ENCODE measurements at places on chromosomes 2 and 18.

DNA sequence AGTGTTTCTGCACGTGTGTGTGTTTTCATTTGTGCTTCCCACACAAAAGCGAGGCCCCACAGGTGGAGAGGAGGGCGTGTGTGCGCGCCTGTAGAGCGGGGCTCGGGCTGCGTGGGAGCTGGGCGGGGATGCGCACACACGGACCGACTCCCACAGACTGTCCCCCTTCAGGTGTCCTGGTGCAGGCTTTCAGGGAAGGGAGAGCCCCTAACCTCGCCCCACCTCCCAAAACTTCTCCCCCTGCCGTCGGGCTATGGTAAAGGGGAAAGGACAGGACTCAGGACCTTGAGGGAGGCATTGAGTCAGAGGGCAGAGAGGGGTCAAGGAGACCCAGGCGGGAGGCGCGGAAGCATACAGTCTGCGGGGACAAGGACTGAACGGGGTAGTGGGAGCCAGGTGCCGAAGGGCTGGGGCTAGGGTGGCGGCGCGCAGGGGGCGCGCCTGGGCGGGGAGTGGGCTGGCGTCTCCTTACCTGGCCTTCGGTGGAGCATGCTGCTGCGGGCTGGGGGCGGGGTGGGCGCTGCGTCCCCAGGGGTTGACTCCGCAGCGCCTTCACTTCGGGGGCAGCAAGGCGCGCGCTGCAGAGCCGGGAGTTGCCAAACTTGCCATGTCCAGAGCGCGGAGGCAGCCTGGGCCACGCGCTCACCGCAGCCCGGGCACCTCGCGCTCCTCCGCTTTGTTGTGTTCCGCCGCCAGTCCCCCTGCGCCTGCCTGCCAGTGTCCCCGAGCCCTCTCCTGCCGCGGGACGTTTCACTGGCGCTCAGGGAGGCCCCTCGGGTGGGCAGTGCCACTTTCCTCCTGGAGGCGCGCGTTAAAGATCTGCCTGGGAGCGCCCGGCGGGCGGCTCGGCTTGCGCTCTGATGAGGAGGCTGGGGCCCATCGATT lies 302.0 kb downstream of the NCKAP5 start:
- no peak for DNase-seq

DNA sequence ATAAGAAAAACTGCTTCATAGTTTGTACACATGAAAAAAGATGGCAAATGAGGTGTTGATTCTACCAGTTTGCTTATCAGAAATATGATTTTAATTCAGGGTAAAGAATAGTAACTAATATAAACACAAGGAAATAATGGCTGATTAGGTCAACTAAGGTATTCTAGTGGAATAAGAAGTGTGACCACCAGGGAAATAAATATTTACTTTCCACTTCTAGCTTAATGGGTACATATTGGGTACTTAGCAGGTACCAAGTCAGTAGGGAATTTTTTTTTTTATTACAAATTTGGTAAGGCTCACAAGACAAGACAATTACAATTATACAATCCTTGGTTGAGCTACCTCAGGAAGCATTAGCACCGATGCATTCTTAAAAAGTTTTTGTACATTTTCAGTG lies 135.7 kb downstream of the PLEKHA3 start:
- DNase-seq = no peak

DNA sequence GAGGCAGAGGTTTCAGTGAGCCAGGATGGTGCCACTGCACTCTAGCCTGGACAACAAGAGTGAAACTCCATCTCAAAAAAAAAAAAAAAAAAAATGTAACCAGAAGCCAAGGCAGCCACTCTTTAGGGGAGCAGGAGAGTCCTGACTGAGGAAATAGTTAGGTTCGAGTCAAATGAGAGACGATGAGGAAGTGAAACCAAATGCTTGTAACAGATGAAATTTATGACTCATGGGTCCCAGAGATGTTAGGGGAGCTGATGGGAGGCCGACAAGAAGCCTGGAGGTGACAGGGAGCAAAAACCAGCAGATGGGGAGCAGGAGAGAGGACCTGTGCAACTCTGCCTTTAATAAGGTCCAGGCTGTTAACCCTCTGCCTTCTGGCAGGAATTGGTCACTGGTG lies 756.1 kb upstream of the DDX18 start:
- DNase-seq = no peak

- no peak for DNase-seq
These were observed 22.4 kb upstream of the STAT4 start for GRCh38 chr2:191173206-191173605.

DNA sequence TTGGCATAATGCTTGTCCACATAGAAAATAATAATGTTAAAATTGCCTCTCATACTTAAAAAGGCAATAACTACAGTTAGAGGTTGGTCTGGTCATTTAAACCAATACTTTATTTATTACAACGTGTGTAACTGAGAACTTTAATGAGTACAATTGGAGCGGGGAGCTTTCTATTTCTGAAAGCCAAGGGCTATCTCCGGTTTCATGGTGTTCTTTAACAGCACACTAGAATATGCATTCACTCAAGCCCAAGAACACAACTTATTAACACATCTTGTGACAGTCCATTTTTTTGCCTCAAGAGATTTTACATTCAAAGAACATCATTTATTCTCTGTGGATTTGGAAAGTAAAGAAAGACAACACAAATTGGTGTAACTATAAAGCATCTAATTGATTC lies 131.8 kb downstream of the KCNH7 start:
- no peak for DNase-seq
